ENCODE measurements at places on chromosomes 7 and 10.
A peak's percentile ranks its signal among the peaks of the same experiment; 100 is the strongest.

GRCh38 chr7:106075937-106076336 is 36.2 kb downstream of the SYPL1 start:
- DNase-seq: no peak

DNA sequence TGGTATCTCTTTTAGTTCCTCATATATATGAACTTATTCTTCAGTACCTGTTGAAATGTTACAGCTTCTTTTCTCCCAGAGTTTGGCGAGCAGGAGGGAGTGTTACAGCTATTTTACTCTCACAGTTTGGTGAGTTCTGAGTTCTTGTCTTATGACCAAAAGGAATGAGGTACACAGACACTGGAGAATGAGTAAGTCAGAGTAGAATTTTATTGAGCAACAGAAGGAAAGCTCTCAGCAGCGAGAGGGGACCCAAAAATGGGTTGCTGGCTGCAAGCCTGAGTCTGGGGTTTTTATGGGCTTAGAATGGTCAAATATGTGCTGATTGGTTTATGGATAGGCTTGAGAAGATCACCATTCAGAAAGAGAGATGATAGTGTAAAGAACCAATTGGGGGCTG is 175.2 kb downstream of the CDK14 start:
- DNase-seq: peak; percentile 13

- peak; percentile 6 for DNase-seq
Measured at GRCh38 chr10:58851606-58852005, 324.8 kb upstream of the PHYHIPL start.

DNA sequence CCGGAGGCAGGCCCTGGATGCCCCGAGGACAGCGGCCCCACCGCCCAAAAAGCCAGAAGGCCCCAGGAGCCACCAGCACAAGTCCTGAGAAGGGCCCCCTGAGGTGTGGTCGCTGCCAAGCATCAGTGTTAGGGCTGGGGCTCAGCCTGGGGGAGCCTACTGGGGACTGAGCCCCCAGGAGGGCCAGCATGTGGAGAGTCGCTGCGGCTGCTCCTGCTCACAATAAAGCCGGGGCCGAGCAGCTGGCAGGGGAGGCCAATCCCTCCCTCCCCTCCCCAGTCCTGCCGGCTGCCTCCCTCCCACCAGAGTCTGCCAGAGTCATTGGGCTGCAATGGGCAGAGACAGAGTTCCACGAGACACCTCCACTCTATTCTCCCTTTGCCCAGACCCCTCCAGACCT is 3.1 kb upstream of the ASIC3 start:
- DNase-seq: no peak

GRCh38 chr7:115635376-115635775 is 395.2 kb downstream of the TFEC start:
- DNase-seq: peak; percentile 51

DNA sequence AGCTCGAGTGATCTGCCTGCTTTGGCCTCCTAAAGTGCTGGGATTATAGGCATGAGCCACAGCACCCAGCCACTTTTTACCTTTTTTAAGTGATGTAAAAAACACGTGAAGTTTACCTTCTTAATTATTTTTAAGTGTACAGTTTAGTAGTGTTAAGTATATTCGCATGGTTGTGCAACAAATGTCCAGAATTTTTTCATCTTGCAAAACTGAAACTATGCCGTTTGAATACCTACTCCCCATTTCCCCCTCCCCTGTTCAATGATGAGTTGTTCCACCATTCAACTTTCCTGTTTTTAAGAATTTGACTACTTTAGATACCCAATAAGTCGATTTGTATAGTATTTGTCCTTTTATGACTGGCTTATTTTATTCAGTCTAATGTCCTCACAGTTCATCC is 10.9 kb downstream of the NRBF2 start:
- no peak for DNase-seq

DNA sequence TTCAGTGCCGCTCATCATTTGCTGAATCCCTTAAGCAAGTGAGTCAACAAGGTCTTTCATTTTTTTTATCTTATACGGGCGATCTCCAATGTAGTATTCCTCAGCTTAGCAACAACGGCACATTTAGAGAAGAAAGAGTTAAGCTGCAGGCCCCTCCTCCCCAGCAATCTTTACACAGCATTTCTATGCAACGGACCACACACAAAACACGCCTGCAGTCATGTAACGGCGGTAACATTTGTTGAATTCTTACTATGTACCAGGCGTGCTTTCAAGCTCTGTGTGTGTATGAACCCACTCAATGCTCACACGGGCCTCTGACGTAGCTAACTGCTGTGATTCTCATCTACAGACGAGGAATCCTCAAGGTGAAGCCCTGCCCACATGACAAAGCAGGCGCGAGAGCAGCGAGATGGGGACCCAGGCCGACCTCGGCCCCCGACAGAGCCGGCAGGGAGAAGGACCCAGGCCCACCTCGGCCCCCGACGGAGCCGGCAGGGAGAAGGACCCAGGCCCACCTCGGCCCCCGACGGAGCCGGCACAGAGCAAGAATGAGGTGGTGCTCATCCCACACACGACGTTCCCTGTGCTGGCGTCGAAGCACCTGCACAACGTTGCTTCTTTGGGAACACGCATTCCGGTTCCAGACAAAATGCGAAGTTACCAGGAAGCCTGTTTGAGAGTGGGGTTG is 240.7 kb downstream of the ZMYND11 start:
- DNase-seq: no peak

DNA sequence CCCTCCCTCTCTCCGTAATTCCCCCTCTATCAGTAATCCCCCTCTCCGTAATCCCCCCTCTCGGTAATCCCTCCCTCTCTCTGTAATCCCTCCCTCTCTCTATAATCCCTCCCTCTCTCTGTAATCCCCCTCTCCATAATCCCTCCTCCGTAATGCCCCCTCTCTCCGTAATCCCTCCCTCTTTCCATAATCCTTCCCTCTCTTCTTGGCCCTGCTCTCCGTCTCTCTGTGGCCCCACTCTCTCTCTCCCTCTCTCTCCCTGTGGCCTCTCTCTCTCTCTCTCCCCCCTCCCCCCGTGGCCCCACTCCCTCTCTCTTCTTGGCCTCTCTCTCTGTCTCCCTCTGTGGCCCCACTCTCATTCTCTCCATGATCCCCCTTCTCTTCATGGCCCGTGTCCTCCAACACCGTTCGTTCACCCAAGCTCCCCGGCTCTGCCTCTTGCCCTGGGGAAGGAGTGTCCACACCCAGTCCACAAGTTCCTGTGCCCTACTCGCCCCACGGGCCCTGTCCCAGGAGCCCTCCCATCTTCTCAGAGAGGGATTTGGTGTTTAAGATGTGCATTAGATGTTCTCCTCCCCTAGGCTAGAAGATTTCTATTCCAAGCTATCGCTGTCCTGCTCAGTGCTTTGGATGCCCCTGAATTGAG is 19.8 kb downstream of the SHH start:
- no peak for DNase-seq

DNA sequence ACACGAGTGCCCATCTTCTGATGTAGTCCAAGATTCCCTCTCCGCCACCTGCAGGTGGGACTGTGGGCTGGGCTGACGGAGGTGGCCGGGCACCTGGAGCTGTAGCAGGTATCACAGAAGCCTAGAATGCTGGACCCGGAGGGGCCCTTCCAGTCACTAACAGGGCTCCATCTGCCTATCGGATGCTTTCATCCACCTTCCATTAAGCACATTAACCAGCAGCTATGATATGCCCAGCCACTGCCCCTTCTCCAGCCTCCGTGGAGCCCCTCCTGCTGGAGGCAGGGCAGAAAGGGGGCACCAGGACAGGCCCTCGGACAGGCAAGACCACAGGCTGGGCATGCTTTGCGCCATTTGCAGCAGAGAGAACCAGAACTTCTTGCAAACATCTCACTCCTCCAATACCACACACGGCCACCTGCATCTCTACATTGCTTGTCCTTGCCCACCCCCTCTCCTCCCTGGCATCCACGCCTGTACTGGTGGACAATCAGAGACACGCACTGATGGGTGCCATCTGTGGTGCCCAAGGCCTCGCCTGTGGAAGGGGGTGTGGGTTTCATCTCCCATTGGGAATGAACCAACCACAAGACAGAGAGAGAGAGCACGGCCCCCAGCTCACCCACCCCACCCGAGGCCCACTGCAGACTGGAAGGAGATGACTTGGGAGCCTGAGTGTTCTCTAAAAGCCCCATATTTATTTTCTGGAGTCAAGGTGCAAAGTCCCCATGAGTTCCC is 16.8 kb downstream of the PRKAG2 start:
- DNase-seq: no peak

DNA sequence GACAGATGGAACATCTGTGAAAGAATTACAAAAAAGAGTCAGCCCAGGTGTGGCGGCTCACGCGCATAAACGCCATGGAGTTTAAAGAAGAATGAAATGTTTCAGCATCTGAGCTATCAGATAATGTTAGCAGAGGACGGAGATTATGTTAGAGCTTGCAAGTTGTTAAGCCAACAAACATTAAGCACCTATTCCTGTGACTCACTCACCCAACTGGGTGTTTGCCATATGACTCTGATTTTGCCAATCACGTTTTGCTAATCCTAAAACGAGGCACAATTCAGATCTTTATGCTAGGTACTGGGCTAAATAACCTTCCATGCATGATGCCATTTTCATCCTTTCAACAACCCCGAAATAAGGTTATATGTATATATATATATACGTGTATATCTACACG is 29.0 kb upstream of the CCNY start:
- DNase-seq: peak; percentile 89

DNA sequence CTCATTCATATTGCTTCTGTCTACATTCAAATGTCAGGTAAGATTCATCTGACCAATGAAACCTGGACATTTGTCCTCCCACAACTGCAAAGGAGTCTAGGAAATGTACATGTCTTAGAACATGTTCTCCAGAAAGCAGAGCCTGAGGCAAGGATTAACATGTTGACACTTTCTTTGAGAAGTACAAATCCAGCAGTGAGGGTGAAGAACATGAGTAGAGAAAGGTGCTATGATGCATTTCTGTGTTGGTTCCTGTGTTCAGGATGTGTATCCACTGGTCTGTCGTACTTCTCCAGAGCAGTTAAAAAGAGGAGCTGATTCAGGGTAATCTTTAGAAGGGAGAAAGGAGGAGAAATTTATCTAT is 146.0 kb upstream of the AGR3 start:
- peak; percentile 55 for DNase-seq

DNA sequence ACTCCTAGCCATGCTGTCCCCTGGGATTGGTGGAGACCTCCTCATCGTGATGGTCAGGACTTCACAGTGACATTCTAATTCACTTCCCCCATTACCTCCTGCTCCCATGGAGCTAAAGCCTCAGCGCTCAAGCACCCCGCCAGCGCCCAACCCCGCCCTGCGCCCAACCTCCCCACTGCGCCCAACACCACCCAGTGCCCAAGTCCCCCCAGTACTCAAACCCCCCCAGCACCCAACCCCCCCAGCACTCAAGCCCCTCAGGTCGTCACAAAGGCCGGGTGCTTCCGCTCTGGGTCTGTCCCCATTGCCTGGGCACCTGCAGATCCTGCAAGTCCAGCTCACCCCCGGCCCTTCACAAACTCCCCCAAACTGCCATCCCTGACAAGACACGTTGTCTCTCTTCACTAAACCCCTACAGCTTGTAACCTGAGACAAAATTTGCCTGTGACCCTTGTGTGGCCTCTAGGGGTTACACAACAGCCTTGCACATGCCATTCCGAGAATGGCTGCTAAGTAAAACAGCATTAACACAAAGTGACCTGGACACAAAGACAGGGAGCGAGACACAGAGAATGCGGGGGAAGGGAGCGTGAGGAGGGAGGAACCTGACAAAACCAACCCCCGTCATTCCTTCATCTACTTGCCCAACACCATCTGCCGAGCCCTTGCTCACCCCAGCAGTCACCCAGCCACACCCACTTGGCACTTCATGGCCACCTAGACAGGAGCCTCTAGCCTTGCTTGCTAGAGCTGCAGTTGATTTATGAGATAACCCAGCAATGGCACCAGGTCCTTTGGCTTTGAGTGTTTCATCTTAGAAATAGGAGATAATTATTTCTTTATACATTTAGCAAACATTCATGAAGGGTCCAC is 107.8 kb downstream of the ADARB2 start:
- no peak for DNase-seq

DNA sequence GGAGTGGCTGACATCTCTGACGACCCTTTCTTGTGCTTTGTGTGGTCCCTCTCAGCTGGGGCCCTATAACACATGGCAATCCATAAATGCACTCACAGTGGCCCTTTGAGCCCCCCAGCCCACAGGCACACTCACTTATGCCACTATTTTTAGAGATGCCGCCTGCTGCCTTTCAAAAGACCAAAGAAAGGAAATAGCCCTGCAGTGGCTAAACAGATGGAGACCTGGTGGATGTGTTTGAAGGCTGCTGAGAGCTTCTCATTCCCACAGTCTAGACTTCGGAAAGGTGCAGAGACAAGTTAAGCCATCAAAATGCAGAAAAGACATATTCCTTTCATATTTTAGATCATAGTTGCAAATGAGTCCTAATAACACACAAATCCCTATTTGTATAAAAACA is 42.0 kb upstream of the PDZD8 start:
- DNase-seq: no peak

DNA sequence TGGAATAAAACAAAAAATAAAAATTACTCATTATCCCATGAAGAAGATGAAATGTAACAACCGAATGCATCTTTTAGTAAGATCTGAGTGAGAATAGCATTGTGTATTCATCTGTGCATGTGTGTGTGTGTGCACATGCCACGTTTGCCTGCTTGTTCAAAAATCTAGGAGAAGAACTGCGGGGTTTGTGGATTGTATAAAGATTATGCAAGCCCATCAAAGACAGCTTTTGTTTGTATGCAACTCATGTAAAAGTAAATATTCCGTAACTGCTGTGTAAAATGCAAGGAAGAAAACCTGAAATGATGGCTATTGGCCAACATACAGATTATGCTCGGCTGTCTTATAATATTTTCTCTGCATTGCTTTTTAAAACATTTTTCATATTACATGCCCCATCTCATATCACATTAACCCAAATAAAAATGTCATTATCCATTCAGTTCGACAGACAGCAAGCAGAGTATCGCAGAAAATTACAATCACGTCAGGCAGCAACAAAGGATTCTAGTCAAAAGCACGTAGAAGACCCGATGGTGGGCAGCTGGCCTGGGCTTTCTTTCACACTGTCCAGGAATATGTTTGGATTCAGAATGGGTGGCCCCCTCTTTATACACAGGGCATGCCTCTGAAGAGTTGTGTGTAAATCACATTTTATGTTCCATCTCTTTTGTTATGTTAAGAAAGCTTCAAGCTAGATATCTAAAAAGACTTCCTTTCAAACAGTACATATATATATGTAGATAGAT is 114.0 kb downstream of the PARP12 start:
- DNase-seq: no peak

DNA sequence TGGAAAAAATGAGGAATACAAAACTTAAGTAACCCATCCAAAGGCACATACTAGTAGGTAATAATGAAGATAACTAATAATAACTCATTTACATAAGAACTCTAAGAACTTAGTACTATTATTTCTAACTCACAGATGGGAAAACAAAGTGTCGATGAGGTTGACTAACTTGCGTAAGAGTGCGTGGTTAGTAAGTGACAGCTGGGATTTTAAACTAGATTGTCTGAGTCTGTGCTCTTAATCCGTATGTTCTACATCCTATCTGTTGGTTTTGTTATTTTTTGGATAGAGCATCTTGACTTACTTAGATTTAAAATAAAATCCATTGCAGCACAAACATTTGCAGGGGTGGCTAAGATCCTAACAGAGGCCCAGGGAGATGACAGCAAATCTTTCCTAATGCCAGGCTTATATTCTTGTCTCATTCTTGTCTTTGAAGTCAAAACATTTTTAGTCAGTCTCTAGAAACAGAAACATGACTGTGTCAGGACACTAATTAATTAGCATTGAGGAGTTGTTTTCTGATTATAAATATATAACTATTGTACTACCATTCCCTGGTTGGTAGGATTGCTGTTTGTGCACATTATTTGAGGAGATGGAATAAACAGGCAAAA is 11.7 kb downstream of the RPA3 start:
- DNase-seq: no peak

- no peak for DNase-seq
Measured at GRCh38 chr7:97011536-97012364, 6.4 kb downstream of the DLX6 start.

Data from epithelial cell of esophagus (primary cell).